ENCODE measurements at places on chromosomes 11 and 22. TPM values are rescaled to one million over a fixed set of nuclear protein-coding genes. Genes with fewer than 3 reads are reported as not detected.

- no peak for DNase-seq
These were observed 43.3 kb downstream of the SESN3 start for GRCh38 chr11:95187723-95188122.

GRCh38 chr11:67406969-67407687 is 3.2 kb downstream of the TBC1D10C start:
- no peak for DNase-seq

DNA sequence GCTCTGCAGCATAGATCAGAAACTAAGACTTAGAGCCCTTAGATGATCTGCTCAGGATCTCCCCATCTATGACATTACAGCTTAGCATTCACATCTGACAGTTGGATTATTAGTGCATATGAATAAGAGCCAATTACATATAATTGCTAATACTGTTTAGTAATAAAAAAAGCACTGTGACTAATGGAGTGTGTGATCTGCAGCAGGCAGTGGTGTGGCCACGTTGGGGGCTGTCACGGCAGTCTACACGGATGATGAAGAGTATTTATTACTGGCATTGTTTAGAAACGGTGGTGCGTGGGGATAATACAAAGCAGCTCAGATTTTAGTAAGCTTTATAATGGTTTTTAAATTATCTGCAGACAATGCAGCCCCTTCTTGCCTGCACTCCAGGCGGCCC is 93.5 kb upstream of the TIMP3 start:
- DNase-seq = no peak

DNA sequence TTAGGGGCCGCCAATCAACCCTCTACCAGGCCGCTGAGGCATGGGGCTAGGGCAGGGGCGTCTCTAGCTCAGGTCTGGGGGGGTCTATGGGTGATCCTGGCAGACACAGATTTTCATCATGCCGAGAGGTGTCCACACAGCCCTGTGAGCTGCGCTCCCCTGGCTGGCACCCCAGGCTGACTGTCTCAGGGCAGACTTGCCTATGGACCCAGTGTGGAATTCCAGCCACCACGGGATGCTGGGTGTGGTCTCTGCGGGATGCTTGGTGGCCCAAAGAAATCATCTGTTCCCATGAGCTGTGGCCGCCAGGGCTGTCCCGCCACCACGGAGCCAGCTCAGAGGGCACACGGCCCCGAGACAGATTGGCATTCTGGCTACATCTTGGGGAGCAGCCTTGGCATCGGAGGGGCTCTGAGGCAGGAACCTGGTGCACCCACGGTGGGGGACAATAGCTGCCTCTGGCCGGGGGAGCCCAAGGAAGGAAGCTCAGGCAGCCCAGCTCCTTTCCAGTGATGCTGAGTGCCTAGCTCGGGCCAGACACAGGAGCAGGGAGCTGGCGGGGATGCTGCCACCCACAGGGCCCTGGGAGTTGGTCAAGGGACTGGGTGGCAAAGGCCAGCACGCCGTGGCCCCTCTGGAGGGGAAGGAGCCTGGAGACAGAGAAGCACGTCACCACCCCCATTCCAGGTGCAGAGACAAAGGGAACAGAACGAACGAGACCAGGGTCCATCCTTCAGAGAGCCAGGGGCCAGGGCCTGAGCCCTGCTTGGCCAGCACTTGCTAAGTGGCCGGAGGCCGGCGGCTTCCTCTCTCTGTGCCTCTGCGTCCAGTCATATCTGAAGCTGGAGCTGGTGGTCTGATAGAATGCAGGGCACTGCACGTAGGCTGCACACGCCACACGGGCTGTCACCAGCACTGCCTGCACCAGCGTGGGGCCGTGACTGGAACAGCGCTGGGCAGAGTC is 64.4 kb upstream of the FGF3 start:
- DNase-seq = no peak

NXPE4 gene
- not detected for total RNA-seq

CELSR1 gene
- total RNA-seq = under 0.01 TPM

OR51B4 gene
- total RNA-seq = not detected

GSTT2B gene
- 3.0 TPM for total RNA-seq

EHBP1L1 gene
- 44.0 TPM for total RNA-seq

LYVE1 gene
- total RNA-seq = not detected

PKNOX2 gene
- total RNA-seq = 14.6 TPM

Data from LHCN-M2 (cell line).